ENCODE measurements at places on chromosomes 13 and 19.
A peak's percentile ranks its signal among the peaks of the same experiment; 100 is the strongest.

DNA sequence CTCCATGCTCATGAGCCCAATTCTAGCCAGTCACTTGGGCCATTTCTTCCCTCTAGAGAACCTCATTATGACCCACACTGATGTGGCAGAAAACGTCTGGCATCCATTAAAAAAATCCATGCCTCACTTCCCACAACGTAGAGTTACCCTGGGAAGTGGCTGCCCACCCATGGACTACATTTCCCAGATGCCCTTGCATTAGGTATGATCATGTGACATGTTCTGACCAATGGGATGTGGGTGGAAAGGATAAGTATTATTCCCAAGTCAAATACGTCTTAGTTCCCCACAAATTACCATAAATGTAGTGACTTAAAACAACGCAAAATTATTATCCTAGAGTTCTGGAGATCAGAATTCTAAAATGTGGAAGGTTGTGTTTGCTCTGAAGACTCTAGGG, 47.9 kb upstream of the ZNRF4 start:
- DNase-seq: peak; percentile 4

DNA sequence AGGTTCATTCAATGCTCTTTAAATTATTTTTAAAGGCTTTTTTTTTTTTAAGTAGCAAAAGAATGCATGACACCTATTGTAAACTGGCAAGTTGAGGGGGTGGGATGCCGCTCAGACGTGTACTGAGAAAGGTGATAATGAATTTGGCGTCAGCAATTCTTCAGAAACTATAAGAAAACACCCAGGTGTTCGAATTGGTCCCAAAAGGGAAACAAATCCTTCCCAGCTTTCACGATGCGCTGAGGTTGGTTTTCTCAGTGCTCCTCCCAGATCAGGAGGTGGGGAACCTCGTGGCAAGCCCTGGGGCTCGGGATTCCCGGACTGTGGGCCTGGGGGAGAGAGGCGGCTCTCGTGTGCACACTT, 543 bp upstream of the FAM124A start:
- no peak for DNase-seq

DNA sequence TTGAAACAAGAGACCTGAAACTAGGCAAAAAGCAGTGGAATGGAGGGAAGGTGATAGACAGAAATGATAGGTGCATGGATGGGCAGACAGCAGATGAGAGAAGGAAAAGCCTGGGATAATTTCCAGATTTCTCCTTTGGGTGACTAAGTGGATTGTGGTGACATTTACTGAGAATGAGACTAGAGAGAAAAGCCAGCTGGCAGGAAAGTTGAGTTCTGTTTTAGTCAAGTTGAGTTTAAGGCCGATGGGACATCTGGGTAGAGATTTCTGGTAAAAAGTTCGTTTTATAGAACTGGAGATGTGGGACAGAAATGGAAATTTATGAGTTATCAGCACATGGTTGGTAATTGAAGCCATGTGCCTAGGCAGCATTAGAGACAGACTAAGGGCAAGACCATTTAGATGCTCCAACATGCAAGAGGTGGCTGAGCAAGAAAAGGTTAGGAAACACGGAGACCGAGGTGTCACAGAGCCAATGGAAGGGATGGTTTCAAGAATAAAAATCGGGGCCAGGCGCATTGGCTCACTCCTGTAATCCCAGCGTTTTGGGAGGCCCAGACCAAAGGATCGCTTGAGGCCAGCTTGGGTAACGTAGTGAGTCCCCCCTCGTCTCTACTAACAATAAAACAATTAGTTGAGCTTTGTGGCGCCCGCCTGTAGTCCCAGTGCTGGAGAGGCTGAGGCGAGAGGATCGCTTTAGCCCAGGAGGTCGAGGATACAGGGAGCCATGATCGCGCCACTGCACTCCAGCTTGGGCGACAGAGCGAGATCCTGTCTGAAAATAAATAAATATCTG, 9.6 kb upstream of the DGKH start:
- DNase-seq: no peak

- DNase-seq: no peak
Observed at GRCh38 chr19:31610018-31610417, 260.8 kb upstream of the TSHZ3 start.

DNA sequence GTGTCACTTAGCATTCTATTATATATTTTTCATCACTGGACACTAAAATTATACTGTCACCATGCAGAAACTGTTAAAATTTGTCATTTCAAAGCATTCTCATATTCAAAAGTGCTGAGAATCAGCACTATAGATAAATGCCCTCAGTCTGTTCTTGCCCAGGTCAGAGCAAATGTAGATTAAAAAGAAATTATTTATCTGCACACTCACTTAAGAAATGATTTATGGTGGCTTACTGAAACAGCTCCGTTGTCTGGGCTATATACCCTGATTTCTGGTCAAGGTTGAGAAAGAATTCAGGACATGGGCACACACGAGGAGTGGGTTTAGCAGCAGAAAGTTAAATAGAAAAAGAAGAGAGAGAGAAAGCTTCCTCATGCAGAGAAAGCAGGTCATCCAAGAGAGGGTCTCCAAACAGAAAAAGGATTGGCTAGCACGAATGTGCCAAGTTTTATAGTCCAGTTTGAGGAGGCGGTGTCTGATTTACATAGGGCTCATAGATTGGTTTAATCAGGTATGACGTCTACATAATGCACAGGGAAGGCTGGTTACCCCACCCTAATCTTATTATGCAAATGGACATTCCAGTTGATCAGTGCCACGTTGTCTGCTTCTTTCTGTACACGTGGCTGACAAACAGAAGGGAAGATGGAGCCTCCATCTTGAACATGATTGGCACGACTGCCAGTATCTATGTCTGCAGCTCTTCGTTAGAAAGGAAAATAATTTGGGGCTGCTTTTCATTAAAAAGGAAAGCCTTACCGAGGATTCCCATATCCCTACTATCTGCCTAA, 47.3 kb upstream of the N4BP2L1 start:
- no peak for DNase-seq

Measured in HFF-Myc (cell line).